ENCODE measurements at places on chromosomes 5 and 9.

DNA sequence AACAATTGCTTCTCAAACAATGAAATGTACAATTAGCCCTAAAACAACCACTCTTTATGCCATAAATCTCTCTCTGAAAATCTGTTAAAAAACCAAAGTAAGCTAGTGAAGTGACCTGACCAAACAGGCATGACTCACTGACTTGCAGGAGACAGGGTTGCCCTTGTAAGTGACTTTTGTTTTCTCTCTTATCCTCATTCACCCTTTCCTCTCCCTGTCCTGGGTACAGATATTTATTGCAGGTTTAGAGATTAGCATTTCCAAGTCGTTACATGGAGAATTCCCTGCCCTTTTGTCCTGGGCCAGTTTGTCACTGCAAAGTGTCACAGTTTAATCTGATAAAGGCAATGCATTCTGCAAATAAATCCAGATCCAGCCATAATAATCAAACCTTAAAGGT lies 484.2 kb downstream of the IRX1 start:
- DNase-seq = no peak

DNA sequence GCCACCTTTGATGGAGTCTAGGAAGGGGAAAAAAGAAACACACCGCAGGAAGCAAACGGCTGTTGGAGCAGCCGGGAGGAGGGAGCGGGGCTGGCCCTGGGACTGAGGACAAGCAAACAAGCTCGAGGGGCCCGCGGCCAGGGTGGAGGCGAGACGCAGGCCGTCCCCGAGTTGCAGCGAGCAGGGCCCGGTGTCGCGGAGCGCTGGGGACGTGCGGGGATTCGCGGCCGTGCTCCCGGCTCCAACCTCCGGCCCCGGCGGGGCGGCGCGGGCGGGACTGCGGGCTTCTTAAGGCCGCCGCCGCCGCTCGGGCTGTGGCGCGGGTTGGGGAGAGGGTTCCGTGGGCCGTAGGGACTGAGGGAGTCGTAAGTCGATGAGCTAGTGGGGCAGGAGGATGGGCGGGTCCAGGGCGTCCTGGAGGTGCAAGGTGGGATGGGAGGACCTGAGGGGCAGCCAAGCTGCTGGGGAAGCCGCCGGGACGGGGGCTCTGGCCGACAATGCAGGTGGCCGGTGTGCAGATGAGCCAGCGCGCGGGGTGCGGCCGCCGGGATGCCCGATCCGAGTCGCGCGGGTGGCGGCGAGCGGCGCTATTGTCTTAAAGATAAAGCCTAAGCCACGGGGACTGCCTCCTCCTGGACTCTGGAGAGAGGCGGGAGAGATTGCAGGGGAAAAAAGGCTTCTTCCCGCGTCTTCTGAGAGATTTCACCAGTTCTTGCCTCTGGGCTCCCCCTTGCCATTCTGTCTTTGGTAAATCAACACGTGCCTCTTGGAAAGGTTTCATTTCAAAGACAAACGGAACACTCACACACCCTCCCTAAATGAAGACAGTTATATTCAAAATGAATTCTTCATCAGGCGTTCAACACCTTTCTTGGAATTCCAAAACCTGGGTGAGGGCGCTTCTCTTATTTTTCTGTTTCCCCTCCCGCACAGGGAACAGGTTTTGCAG lies 1.6 kb upstream of the HAPLN1 start:
- DNase-seq = peak; percentile 83

GRCh38 chr9:87275047-87275725 lies 222.5 kb upstream of the DAPK1 start:
- DNase-seq = peak; percentile 66

GRCh38 chr5:72815580-72816283 lies 729 bp upstream of the TNPO1 start:
- no peak for DNase-seq

- no peak for DNase-seq
These were observed 60.6 kb upstream of the FCN1 start for GRCh38 chr9:134978272-134978671.

GRCh38 chr5:167440846-167441245 lies 850.6 kb upstream of the WWC1 start:
- DNase-seq = no peak

DNA sequence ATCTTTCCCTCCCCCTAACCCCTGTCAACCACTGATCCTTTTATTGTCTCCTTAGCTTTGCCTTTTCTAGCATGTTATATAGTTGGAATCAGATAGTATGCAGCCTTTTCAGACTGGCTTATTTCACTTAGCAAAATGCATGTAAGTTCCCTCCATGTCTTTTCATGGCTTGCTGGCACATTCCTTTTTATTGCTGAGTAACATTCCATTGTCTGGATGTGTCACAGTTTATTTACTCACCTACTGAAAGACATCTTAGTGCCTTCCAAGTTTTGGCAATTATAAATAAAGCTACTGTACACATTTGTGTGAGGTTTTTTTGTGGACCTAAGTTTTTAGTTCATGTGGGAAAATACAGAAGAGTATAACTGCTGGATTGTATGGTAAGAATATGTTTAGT lies 230.1 kb downstream of the PBX3 start:
- no peak for DNase-seq

- DNase-seq = peak; percentile 34
These were observed 118.2 kb upstream of the TBC1D2 start for GRCh38 chr9:98373609-98374008.

DNA sequence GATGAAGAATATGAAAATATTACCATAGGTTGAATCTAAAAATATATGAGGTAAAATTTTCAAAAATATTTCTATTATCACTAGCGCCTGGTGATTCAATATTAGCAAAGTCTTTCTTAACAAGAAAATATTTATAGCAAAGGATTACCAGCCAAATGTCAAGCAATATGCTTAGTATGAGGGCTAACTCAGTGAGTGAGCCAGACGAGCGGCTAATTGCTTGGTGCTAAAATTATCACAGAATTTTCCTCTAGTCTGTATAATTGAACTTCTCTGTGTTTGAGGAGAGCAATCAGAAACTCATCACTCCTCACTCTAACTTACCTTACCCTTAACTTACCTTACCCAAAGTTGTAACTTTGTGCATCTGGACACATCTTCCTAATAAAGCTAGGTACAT lies 304.9 kb upstream of the PRR16 start:
- no peak for DNase-seq

DNA sequence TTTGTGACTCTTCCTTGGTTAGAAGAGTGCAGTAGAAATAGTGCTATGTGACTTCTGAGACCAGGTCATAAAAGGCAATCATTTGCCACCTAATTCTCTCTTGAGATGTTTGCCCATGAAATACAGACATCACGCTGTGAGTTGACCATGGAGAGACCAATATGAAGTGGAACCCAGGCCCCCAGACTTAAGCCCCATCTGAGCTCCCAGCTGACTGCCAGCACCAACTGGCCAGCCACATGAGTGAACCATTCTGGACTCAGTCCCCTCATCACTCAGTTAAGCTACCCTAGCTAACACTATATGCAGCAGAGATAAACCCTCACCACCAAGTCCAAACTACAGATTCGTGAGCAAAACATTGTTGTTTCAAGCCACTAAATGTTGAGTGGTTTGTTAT lies 60.7 kb upstream of the NIPBL start:
- DNase-seq = no peak

GRCh38 chr5:127326431-127326830 lies 35.8 kb downstream of the MEGF10 start:
- no peak for DNase-seq

- DNase-seq = no peak
These were observed 3.3 kb upstream of the SECISBP2 start for GRCh38 chr9:89314955-89315354.

DNA sequence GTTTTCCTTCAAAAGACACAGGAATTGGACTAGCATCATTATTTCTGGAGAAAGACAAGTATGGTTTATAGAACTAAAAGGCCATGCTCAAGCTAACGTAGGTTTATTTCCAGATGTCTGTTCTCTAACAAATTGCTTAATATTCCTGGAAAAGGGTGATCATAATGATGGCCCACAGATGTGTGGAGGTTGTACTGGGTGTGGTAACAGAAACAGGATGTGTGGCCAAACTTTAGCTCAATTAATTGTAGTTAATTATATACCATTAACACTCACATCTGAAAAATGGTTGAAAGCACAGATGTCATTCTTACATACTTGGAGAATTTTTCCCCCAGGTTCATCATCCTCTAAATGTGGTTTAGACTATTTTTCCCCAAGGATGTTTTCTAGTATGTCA lies 292.7 kb upstream of the RASA1 start:
- peak; percentile 25 for DNase-seq

DNA sequence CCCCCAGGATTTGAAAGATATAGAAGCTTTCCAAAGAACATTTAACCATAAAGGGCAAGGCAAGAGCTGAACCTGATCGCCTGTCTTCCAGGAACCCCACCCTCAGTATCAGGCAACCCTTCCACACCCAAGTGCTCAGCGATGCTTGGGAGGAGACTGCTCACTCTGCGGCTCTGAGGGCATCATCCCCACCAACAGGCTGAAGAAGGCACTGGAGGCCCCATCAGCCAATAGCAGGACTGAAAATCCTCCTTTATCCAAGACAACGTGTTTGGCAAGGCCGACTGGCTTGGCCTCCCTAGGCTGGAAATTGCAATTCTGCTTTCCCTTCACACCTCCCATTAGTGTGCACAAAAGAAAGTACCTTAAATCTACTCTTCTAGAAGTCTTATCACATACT lies 1.4 kb upstream of the PPP2CA start:
- DNase-seq = no peak

- no peak for DNase-seq
These were observed 362.8 kb upstream of the ADAMTSL1 start for GRCh38 chr9:18111146-18111545.

DNA sequence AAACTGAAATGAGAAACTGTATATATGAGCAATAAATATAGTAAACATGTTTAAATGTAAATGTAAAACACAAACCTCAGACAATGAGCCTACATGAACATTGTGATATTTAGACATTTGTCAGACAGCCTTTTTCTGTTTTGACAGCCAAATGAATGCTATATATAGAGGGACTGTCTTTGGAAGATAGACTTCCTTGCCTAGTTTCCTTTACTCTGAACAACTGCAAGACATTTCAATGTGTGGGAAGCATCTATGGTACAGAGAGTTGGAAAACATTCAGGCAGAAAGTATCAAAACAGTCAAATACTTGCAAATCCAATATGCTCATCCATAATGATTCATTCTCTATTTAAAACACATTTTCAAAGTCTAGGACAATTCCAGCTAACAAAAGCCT lies 31.7 kb upstream of the TUSC1 start:
- no peak for DNase-seq

DNA sequence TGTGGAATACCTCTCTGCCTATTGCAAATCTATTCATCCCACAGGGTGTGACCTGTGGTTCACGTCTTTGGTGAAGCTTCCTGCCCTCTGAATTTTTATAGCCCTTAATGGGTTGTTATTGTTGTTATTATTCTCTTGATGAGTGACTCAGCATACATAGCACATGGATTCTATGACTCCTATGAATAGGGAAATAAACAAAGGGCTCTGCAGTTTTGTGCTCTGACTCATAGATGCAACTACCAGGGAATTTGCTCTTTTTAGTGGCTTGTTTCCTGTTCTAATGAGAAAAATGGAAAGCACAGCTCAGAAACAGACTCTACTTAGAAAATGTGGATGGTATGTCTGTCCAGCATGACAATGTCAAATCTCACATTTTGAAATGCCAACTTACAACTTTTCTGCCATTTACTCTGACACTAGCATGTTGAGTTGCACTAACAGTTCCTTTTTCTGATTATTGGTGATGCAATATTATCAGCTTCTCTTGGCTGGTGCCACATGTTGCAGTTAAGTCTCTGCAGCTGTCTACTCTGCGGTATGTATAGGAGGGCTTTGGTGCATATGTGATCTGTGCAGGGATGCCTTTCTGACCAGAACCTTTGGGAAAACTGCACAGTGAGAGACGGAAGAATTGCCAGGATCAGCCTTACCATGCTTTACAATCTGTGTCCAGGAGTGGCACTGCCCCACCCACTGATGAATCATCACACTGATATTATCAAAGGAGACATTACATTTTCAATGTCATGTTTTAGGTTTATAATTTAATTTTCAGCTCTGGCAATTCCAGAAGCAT lies 996.4 kb upstream of the WWC1 start:
- DNase-seq = peak; percentile 93

DNA sequence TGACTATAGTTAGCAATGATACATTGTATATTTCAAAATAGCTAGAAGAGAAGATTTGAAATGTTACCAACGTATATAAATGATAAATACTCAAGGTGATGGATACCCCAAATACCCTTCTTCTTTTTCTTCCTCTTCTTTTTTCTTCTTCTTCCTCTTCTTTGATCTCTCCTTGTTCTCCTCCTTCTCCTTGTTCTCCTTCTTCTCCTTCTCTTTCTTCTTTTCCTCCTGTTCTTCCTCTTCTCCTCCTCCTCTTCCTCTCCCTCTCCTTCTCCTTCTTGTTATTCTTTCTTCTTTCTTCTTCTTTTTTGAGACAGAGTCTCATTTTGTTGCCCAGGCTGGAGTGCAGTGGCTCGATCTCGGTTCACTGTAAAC lies 616 bp upstream of the SPEF2 start:
- DNase-seq = no peak

- DNase-seq = peak; percentile 73
These were observed 48.4 kb downstream of the EXOSC2 start for GRCh38 chr9:130741831-130742449.

DNA sequence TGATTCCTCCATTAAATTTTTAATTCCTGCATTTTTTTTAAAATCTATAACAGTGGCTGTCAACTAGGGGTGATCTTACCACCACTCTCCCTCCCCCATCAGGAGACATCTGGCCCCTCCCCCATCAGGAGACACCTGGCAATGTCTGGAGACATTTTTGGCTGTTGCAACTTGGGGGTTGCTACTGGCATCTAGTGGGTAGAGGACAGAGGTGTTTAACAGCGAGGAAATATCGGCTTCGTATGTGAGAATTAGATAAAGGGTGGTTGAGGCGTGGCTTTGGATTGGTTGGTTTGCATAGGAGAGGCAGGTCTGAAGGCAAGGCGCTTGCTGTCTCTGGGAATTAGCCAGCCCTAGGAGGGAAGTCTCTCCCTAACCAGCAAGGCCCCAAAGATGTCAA lies 10.5 kb downstream of the CDHR2 start:
- DNase-seq = no peak

DNA sequence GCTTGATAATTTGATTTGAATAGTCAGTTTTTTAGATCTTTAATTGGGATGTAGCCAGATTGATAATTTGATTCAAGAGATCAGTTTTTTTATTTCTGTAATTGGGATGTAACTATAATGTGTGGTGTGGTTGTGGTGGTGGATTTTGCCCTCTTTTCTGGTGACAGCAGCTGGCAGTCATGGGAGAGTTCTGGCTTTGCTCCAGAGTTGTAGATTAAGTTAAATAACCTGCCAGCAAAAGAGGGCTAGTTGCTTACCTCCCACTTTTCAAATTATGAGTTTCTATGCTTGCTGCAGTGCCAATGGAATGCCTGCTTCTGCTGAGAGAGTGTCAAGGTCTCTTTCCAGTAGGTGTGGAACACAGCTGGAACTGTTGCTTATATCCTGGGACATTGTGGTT lies 315.1 kb downstream of the CCDC171 start:
- no peak for DNase-seq

- no peak for DNase-seq
These were observed 20.7 kb downstream of the OSMR start for GRCh38 chr5:38866362-38867031.

Measured in fibroblast of skin of right quadriceps (primary cell).